Small intestine (tissue), 16 donors: ENCODE measurements at places on chromosomes 3 and 15.

GRCh38 chr3:125967156-125967555 is 1.8 kb upstream of the ROPN1B start:
- DNase-seq: no peak

- DNase-seq: peak; percentile 63
Measured at GRCh38 chr3:185677146-185677829, 91.2 kb downstream of the SENP2 start.

DNA sequence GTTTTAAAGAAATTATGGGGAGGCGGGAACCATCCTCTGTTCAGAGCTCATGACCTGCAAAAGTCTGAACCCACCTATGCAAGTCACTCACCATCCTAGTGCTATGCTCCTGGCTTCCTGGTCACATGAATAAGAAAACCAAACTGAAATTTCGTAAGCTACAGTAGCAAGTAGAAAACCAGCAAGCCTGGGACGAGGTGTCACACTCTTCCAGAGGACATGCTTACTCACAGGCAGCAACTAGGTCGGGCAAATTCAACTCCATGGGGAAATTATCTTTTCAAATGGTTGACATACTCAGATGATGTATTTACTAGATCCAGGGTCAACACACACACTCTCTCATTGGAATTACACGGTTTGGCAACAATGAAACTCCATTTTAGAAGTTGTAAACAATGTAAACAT is 31.3 kb downstream of the LDHAL6B start:
- no peak for DNase-seq

GRCh38 chr3:159447841-159448240 is 540.8 kb upstream of the IL12A start:
- no peak for DNase-seq

DNA sequence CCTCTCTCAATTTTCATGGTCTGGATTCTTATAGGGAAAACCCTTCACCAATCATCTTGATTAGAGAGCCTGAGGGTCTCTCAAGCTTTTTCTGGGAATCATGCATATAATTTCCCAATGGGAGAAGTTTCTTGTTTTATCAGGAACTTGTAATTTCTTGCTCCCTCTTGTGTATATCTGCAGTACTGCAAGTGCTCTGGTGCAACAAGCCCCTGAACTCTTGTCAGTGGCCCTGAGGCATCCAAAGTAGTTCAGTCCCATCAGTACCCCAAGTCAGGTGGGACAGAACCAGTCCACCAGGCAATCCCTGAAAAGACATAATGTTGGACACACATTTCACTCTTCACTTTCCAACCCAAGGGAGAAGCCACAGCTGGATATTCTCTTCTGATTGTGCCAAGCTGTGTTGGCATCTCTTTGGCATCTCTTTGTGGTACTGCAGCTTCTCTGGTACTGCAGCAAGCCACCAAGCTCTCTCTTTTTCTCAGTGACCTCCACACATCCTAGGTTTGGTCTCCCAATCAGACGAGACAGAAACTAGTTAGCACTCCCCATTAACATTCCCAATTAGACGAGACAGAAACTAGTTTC is 214.5 kb downstream of the ZIC4 start:
- DNase-seq: peak; percentile 28

DNA sequence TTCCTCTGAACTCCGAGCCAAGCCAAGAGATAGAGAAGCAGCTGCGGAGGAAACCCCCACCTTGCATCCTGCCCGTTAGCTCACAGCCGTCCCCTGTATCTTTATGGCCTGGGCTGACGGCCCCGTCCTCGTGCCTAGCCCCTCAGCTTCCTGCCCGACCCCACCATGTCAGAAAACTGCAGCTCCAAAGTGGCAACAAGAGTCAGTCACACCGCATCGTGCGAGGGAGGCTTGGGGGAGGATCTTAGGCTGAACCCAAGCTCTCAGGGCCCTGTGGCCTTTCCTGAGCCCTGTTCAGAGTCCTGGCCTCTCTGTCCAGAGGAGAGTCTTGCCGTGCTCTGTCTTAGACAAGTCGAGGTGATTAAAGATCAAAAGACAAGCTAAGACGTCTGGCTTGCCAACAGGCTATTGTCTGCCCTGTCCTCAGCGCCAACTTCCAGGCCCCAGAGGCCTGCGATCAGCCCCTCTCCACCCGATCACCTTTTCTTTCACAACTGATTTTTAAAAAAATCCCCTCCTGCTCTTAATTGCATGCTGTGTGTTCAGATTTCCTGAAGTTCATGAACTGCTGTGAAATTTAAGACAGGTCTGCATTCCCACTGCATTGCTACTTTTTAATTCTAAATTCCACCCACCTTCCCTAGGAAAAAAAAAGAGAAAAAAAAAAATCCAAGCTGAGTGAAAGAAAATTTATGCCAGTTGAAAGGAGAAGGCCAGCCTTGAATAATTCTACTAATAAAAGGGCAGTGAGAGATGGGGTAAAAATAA is 89.7 kb upstream of the WNT5A start:
- no peak for DNase-seq

DNA sequence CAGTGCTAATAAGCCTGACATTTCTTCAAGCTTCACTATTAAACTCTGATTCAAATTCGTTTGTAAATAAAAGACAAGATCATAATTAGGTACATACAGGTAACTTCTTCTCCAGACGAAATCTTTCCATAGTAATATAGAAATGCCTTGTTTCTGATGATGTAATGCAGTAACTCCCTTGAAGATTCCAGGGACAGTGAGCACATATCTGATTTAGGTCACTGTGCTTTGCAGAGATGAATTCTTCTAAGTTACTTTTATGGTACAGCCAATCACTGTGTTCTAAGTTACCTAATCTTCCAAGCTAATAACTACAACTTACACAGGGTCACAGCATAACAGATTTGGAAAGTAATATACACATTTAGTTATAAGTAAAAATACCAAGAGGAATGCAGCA is 27.6 kb downstream of the SLC4A7 start:
- no peak for DNase-seq

GRCh38 chr3:71796290-71796689 is 11.3 kb upstream of the PROK2 start:
- DNase-seq: no peak

GRCh38 chr3:63970631-63971475 is 52.4 kb downstream of the PSMD6 start:
- DNase-seq: peak; percentile 40

GRCh38 chr3:50853936-50854335 is 179.2 kb downstream of the DOCK3 start:
- no peak for DNase-seq

GRCh38 chr15:80780416-80781221 is 1.4 kb downstream of the CEMIP start:
- peak; percentile 39 for DNase-seq

DNA sequence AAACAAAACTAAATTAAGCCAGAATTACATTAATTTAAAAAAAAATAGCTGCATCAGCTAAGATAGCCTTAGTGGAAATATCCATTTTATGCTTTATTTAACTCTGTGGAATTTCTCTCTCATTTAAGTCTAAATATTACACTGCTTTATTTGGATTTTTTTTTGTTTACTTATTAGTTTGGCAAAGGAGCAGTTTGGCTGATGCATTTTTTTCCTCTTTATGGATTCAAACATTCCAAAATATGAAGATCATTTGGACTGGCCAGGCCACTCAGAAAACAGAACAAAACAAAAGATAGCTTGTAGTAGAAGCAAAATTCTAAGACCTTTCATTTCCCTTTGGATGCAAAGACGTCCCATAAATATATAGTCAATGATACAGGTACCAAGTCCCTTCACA is 707.3 kb upstream of the UBE2E2 start:
- DNase-seq: peak; percentile 3

DNA sequence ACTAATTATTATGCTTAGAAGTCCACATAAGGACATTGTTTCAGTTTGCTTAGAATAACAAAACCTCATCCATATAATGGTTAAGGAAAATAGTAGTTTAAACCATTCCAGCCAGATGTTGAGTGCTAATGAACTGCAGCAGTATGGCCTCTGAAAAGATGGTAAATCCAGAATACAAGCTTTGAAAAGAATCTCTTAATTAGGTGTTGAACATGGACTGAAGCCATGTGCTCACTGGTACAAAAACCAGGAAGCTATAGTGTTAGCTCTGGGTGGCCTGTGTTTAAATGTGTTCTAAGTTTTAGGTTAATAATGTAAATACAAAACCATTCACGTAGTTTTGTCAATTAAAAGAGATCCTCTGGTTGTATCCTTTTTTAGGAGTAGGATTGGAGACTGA is 78.2 kb downstream of the GALK2 start:
- DNase-seq: no peak

GRCh38 chr3:102238362-102238761 is 196.5 kb upstream of the ZPLD1 start:
- peak; percentile 9 for DNase-seq

GRCh38 chr3:99669879-99670555 is 31.6 kb downstream of the COL8A1 start:
- no peak for DNase-seq

DNA sequence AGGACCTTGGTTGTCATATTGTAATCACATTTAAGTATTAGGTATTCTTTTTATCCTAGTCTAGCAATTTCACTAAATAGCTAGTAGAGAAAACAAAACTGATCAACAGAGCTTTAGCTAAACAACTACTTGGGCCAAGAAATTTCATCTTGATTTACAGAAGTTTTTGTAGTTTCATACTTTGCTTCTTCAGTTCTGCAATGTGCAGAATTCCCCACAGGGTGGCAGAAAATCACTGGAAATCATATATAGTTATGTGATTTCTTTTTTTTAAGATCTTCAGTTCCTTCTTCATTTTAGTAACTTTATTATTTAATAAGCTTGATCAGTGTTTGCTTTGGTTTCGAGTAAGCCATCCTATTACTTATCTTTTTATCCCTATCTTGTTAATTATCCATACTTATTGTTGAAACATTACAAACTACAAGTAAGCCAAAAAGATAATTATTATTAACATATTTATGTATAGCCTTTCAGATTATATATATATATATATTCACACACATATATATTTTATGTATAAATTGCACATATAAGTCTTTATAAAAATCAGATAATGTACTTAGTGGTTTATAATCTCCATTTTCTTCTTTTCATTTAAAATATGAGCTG is 2.2 kb upstream of the BNIP2 start:
- DNase-seq: peak; percentile 66

DNA sequence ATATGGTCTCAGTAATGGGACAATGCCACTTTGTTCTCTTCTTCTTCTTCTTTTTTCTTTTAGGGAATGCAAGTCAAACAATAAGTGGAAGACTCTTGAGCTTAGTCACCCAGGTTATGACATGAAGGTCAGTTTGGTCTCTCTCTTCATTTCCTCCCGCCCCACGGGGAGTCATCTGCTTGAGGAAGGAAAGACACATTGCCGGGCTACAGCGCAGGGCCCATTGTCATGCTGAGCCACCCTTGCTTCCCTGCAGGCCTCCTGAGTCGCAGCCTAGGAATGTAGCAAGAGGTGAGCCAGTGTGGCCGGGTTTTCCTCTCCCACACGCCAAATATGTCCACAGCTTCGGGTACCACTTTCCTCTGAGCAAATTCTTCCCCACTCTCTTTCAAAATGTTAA is 47.6 kb downstream of the RAP2B start:
- no peak for DNase-seq

GRCh38 chr3:182632077-182632393 is 161.3 kb upstream of the ATP11B start:
- DNase-seq: no peak

GRCh38 chr3:52681596-52681995 is 4.1 kb downstream of the PBRM1 start:
- DNase-seq: no peak
